Fibroblast of skin of right quadriceps (primary cell): ENCODE measurements at places on chromosomes 5 and 9.

GRCh38 chr9:89374176-89374575 is 55.9 kb downstream of the SECISBP2 start:
- DNase-seq = peak; percentile 64

DNA sequence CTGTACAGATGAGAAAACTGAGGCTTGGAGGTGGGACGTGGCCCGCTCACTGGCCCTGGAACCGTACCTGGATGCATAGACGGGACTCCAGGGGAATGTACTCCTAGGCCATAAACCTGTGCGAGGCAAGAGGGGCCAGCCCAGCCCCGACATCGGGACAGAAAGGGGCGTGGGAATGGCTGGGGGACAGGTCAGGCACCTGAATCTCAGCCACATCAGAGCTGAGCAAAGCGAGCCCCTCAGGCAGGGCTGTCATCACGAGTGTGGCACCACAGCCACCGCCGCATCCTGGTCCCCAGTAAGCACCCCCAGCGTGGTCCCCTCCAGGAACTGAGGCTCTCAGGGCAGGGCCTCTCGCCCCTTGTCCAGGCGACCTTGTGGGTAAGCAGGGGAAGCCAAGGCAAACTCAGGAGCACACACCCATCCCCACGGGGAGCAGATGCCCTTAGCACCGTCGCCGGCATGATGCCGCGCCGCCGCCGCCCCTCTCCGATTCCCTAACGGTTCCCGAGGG is 16.5 kb downstream of the NACC2 start:
- no peak for DNase-seq

DNA sequence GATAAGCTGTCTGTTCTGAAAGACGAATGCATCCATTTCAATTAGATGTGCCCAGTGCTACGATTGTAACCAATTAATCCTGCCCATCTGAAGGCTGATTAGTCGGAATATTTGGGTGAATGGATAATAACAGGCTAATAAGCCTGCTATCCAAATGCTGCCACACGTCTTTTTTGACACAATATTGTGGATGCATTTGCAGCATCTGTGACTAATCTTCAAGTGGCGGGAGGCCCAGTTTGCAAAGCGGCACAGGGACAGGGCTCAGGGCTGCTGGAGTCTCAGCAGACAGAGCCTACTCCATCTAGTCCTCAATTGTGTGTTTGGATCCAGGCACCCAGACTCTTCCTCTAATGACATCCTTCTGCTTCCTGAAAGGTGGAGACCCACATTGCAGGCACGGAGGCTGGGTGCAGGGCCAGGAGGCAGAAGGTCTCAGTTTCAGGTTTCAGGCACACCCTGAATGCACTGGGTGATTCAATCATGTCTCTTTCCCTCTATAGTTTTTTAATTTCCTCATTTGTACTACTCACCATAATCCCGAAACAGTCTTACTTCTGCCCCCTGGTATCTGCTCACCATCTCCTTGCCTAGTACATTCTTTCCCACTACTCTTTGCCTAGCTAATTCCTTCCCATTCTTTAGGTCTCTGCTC is 169.6 kb downstream of the ASTN2 start:
- DNase-seq = no peak

- no peak for DNase-seq
These were observed 23.1 kb upstream of the FOXD1 start for GRCh38 chr5:73471654-73472053.

DNA sequence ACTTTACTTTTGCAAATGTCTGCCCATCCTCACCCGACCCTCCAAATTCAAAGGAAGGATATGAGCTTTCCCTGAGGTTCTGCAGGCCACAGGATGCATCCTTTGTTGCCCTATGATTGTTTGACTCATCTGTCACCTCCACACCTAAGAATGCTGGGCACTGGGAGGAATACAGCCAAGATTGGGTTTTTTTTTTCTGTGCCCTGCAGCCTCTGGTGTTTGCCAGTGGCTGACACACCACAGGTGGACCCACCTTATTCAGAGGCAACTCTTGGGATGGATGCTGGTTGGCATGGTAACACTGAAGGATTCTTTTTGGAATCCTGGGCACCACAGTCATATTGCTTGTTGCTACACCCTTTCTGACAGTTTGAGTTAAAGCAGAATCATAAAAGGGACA is 29.7 kb downstream of the C9orf152 start:
- DNase-seq = no peak

GRCh38 chr5:36661456-36662220 is 55.2 kb downstream of the SLC1A3 start:
- DNase-seq = no peak

- DNase-seq = no peak
These were observed 16.8 kb upstream of the RAB14 start for GRCh38 chr9:121218357-121219027.

- DNase-seq = peak; percentile 82
These were observed 134.4 kb downstream of the AOPEP start for GRCh38 chr9:94860678-94861588.

DNA sequence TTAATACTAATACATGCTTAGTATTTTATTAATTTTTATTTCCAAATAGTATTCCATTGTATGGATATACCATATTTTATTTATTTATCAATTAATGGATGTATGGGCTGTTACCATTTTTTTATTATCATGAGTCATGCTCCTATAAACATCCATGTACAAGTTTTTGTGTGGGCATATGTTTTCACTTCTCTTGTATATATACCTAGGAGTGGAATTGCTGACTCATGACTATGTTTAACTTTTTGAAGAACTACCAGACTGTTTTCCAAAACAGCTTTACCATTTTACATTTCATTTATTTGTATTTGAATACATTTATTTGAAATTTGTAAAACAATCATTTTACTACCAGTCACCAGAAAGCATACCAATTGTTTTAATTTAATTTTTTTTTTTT is 14.1 kb upstream of the LRRC19 start:
- DNase-seq = peak; percentile 31

DNA sequence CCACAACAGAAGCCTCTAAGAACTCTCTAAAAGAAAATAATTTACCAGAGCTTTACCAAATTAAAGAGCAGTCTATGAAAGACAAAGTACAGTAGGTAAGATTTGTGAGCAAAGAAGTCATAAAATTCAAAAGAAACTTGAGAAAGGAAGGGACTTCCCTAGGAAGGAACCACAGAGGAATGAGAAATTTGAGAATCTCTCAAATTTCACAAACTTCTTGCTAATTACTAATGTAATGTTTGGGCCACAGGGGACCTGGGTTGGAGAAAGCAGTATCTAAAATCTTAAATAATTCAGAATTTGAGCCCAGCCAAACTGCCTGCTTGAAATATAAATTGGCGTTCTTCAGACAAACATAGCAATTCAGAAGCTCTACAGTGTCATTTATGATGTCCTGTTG is 225.0 kb upstream of the PRR16 start:
- peak; percentile 17 for DNase-seq

- peak; percentile 25 for DNase-seq
These were observed 35.6 kb downstream of the PTCD2 start for GRCh38 chr5:72355706-72356299.

- DNase-seq = peak; percentile 56
These were observed 46.4 kb upstream of the STK32A start for GRCh38 chr5:147188200-147189108.

GRCh38 chr5:9692576-9692975 is 62.4 kb upstream of the TAS2R1 start:
- DNase-seq = no peak

DNA sequence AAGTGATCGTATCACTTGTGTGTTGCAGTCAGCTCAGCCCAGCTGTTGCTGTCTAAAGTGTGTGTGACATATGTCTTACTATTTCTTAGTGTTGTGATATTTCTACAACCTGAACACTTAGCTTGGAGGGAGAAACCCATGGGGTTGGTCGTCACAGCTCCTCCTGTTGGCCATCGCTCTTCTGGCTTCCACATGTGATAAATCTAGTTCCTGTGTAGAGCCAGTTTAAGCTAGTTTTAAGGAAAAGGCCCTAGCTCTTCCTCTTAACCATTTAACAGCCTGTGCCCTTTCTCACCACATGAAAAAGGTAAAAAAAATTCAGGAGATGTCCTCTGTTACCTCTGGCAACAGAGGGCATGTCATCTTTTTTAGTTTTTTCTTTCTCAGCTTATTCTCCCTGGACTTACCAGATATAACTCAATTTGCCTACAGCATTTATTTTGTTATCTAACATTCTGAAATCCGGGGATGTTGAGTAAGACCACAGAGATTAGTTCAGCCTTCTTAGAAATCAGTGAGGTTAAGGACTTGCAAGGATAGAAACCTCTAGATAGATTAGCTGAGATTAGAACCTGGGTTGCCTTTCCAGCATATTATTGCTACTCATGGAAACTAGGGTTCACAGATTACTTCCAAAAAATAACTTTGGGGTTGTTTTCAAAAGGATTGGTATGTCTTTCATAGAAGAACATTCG is 100.4 kb downstream of the GAPVD1 start:
- peak; percentile 9 for DNase-seq

DNA sequence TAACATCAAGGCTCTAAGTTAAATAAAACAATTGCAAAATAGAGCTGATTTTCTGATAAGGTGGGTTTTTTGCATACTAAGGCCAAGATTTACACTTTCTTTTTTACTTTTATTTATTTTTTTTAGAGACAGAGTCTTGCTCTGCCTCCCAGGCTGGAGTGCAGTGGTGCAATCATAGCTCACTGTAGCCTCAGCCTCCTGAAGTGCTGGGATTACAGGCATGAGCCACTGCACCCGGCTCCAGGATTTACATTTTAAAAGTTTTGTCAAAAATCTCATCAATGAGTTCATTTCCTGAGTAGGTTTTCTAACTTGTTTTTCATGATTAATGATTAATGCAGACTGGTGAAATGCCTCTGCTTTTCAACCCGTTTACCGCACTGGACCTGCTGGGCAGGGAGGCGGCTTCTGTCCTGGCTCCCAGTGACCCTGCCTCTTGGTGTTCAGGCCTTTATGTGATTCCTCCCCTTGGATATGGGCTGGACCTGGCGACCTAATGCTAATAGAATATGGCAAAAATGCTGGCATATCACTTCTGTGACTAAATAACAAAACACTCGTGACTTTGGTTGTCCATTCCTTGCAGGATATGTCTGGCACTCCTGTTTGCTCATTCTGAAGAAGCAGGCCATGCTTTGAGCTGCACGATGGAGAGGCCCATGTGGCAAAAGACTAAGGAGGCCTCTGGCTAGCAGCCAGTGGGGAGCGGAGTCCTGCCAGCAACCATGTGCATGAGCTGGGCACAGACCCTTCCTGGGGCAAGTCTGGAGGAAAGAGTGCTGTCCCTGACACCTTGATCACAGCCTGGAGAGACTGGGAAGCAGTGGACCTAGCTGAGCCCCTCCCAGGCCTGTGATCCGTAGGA is 72.2 kb upstream of the PTCH1 start:
- DNase-seq = no peak

GRCh38 chr5:95958310-95959014 is 3.2 kb downstream of the ELL2 start:
- peak; percentile 23 for DNase-seq

- DNase-seq = no peak
These were observed 301.7 kb upstream of the PCSK5 start for GRCh38 chr9:75588808-75589207.

DNA sequence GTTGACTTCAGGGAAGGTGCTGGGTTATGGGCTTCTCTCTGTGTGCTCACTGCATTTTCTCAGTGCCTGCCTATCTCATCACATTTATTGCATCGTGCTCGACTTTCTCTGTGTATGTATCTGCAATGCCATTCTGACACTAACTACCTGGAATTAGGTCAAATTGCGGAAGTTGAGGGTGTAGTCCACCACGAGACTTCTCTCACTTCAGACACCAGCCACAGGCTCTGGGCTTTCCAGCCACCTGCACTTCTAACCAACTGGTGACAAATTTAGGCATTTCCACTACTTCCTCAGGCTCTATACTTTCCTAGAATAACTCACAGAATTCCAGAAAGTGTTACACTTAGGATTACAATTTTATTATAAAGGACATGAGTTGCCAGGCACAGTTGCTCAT is 188.6 kb upstream of the ZNF608 start:
- no peak for DNase-seq

- no peak for DNase-seq
These were observed 167.8 kb upstream of the CCNG1 start for GRCh38 chr5:163269624-163270023.

DNA sequence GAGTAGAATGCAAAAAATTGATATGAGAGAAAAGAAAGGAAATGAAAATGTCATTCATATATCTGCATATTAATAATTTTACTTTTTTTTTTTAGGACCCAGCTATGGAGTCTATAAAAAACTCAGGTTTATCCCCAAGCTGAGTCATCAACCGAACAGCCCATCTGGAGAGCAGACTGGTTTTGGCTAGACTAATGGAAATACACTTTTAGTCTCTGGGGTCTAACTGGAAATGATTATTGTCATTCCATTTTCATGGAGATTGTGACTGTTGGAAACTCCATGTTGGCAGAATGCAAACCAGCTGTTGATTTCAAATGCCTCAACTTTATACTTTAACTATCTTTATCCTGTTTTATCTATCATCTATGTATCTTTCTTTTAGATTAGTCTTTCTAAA is 28.7 kb downstream of the ANXA1 start:
- DNase-seq = peak; percentile 84

DNA sequence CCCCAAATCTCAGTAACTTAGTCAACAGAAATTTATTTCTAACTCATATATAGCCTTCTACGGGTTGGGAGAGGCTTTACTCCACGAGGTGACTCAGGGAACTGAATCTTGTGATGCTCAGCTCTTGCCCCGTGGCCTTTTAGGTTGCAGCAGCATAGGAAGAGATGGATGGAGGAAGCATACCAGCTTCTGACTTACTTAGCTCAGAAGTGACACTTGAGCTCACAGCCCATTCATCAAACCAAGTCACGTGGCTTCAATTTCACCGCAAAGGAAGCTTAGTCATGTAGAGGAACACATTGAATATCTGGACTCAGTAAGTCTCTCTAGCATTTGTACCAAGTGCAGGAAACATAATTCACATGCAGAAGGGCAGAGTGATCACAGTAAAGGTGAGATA is 124.1 kb upstream of the KCNN2 start:
- DNase-seq = peak; percentile 81

GRCh38 chr5:139389701-139390638 is at the start of gene MZB1:
Gene MZB1, minus strand, starts transcription at chr5:139389913. Its CDS starts 57 bp downstream, at chr5:139389856.
- no peak for DNase-seq
